GM19239 (cell line): ENCODE measurements at places on chromosomes 4 and X.

DNA sequence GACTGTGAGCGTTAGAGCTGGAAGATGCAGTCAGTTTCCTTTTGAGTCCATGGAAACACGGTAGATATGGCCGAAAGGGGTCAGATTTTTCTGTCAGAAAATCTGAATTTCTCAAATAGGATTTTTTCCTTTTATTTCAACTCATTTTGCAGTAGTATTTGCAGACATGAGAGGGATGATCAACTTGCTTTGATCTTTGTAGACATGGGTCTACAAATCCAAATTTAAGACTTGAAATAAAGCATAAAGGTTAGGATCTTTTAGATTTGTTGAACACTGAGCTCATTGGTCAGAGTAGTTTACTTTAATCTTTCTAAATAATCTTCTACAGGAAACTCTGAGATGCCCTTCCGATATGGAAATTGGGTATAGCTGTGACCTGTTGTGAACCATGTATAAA lies 44.7 kb downstream of the DOCK11 start:
- no peak for DNase-seq

DNA sequence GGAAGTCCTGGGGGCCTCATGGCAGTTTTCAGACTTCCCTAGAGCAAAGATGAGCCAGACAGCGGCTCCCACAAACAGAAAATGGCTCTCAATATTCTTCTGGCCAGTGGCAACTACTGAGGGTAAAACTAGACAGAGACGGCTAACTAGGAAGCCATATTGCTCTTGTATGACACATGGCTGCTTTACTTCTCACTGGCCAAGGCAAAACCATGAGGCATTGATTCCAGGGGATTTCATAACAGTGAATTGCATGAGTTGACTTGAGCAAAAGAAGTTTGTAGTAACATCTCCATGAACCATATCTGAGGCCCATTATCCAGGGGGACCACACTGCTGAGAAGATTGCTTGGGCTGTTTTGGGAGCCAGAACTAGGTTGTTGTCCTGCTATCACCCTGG lies 13.7 kb upstream of the TLR8 start:
- DNase-seq, result no peak

DNA sequence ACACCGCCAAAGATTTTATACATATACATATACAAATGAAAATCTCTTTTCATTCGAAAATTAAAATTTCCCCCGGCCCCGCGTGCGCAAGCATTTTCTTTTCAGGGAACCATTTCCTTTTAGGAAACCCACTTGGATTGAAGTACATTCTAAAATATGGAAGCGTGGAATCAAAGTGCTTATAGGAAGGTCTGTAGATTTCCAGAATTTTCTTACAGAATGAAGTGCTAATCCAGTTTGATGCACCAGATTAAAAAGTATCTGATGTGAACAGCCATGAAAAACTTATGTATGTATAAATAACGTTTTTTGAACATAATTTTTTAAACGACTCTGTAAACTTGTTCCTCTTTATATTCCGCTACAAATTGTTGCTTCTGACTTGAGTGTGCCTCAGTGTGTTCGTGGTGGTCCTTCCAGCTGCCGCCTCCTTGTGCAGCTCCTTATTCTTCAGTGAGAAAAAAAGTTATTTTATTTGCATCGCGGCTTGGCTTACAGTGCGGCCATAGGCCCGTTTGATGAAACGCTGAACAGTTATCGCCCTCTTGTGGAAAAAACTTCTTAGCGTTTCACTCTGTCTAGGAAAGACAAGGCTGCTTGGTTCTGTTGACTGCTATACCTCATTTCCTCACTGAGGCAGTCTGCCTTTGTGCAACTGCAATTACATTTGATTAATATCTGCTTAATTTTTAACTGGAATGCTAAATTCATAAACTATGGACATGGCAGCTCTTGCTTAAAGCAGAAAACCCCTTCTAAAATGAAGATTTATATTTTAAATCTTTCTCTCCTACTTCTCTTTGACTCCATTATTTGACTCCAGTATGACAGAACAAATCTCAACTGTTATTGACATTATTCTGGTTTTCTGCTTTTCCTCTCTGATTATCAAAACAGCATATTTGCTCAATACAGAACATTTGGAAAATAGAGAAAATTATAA lies 4.7 kb upstream of the NKX6-1 start:
- DNase-seq, result peak; percentile 45

DNA sequence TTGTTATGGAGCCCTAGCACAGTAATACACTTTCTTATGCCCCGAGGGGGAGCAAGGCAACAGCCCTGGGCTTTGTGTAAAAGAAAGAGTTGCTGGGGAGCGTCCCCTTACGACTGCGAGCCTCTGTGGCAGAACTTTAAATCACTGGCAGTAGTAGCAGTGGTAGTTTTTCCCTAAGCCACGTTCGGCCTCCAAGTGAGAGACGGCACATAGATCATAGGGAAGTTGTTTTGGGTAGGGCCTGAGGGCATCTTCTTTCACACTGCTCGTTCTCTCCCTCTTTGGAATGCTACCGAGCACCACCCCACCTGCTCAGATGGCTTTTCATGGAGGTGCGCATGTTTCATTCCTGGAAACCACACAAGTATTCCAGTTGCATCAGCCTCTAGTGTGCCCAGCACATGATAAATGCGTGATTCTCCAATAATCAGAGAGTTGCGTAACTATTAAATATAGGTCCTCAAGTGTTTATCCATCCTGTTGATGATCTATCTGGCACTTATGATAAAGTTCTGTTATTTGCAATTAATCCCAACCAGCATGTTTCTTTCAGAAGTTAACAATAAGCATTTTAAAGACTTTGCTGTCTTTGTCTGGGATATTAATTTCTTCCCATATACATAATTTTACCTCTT lies 7.0 kb upstream of the SYNPO2 start:
- no peak for DNase-seq

DNA sequence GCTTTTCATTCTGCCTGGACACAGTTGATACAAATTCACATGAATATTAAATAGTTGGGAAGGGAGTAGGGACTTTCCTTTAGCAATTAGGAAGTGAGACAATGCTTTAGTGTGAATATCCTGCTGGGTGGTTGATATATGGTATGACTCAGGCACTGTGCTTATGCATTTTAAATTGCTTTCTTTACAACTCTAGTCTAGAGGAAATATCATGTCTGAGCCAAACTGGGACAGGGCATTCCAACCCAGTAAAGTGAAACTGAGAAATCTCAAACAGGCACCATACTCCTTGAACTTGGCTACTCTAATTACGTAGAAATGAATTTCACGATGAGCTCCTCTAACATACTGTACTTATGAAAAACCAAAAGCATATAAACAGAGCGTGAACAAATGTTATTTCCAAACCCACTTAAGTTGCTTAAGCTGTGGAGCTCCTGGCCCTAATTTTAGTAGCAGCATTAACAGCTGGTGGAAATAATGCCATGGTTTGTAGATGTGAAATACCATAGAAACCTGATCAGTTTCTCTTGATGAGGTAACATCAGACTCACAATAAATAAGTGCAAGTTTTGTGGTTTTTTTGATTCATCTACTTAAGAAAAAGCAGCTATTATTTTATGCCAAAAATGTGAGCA lies 242.9 kb upstream of the GK2 start:
- DNase-seq, result no peak

DNA sequence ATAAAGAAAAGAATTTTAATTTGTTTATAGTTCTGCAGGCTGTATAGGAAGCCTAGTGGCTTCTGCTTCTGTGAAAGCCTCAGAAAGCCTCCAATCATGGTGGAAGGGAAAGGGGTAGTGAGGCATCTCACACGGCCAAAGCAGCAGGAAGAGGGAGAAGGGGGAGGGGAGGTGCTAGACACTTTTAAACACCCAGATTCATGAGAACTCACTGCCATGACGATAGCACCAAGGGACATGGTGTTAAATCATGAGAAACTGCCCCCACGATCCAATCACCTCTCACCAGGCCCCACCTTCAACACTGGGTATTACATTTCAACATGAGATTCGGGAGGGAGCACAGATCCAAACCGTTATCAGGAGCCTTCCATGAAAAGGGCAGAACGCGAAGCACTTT lies 18.1 kb downstream of the SMIM31 start:
- no peak for DNase-seq

GRCh38 chr4:36226430-36227227 lies 17.7 kb downstream of the ARAP2 start:
- no peak for DNase-seq

GRCh38 chr4:72970756-72971155 lies 98.8 kb downstream of the COX18 start:
- no peak for DNase-seq

DNA sequence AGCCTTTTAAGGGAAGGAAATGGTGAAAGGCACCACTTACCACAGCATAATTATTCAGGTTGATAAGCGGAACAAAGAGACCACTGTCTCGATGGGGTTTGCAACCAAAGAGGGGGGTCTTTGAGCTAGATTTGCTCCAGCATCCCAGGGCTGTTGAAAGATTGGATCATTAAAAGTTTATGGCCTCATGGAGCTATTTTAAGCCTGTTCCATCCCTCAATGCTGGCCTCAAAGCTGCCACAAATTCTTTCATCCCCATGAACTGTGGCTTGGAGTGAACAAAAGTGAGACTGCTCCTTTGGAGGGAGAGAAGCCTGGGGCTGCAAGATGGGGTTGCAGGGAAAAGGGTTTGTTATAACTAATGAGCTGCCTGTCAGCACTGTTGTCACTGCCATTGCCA lies 209.8 kb downstream of the RTL9 start:
- DNase-seq, result no peak

DNA sequence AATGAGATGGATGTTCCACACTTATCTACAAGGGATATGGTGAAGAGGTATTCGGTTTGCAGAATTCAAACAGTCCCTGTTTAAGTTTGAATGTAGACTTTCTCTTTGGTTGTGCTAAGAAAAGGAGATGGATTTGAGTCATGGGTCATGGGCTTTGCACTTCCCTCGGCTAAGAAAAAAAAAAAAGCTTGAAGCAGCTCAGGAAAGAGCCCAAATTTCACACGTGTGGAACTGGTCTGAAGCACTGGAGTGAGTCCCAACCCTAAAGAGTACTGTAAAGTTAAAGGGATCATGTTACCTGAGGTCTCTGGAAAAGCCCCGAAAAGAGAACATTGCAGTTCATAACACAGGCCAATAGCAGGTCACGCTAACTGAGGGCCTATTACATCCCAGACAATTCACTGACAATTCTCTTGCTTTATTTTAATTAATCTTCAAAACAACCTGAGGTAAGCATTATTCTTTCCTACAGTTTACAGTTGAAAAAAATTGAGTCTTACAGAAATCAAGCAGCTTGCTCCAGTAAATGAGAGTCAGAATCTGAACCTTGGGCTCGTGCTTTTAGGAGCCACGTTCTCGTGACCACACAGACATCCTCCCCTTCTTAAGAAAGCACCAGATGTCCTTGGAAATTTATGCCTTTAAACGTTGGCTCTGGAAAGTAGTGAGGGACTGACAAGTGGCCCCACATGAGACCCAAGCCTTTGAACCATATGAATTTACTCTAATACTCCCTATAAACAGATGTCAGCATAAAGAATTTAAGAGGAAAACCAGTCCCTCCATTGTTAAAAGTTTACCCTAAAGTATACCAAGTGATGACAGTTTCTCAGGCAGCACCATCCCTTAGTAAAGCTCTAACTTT lies 89.3 kb downstream of the MAD2L1 start:
- DNase-seq, result no peak

DNA sequence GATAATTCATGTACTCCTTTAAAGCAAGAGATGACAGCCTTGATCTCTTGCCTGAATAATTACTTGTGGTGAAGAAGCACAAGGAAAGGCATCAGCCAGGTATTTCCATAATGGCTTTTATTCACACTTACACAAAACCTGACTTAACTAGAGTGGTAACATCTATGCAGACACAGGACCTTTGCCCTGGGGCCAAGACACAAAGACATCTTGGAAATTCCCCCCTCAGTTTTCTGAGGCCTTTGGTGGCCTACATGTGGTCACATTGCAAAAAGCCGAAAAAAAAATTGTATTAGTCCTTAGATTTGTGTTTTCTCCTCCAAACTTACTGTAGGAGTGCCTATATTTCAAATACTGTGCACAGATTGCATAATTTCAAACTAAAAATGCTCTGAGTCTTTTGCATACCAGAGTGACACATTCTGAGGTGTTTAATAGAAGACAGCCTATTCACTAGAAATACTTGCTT lies 172.4 kb downstream of the PDGFC start:
- DNase-seq, result no peak

DNA sequence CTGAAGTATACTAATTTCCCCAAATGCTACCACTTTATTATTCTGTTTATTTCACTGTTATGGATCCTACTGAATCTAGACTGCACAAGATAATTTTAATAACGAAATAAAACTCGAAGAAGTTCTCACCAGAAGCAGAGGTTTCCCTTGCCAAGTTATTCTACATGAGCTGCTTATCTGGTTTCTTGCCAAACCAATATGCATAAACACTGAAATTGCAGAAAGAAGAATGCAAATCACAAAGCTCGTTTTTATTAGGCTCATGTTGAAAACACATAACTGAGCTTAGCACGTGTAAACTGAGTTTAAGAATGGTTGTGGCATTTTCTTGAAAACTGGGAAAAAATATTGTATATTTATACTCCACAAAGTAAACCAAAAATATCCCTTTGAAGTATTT lies 35.9 kb downstream of the GRID2 start:
- DNase-seq, result no peak

- DNase-seq, result no peak
Measured at GRCh38 chr4:68361146-68361589, 11.3 kb upstream of the YTHDC1 start.

DNA sequence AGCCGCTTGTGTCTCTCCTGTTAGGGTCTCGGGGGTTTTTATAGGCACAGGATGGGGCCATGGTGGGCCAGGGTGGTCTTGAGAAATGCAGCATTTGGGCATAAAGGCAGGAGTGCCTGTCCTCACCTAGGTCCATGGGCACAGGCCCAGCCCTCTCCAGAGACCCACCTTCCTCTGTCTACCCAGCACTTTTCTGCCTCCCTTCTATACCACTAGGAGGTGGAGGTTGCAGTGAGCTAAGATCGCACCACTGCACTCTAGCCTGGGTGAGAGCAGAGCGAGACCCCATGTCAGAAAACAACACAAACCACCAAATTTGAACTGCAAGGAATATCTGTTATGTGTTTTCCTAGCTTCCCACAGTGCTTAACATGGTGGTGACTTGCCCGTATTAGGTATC lies 38.0 kb downstream of the MOB1B start:
- DNase-seq, result no peak

GRCh38 chrX:121655276-121655675 lies 607.9 kb downstream of the GLUD2 start:
- DNase-seq, result no peak

DNA sequence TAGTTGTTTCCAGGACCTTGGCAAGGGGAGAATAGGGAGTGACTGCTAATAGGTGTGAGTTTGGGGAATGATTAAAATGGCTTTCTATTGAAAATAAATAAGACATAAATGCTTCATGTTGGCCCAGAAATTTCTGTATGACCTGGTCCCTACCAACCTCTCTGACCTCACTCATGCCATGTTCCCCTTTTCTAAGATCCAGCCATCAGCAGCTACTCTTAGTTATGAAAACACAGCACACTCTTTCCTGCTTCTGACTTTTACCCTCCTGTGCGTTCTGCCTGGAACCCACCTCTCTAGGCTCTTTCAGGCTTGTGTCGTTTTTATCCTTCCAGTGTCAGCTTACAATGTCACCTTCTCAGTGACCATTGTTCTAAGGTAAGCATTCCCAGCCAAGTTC lies 14.8 kb upstream of the CXCL5 start:
- DNase-seq, result no peak

- DNase-seq, result no peak
Measured at GRCh38 chr4:24605216-24605615, 20.9 kb upstream of the DHX15 start.

GRCh38 chr4:165343353-165344191 lies 16.1 kb downstream of the MSMO1 start:
- no peak for DNase-seq

- DNase-seq, result no peak
Measured at GRCh38 chr4:5460106-5460801, 248.1 kb downstream of the EVC2 start.

GRCh38 chr4:1412376-1413203 lies 6.3 kb upstream of the NKX1-1 start:
- DNase-seq, result peak; percentile 24
